Muscle of leg (tissue), 16 donors: ENCODE measurements at places on chromosomes 7 and 10.

DNA sequence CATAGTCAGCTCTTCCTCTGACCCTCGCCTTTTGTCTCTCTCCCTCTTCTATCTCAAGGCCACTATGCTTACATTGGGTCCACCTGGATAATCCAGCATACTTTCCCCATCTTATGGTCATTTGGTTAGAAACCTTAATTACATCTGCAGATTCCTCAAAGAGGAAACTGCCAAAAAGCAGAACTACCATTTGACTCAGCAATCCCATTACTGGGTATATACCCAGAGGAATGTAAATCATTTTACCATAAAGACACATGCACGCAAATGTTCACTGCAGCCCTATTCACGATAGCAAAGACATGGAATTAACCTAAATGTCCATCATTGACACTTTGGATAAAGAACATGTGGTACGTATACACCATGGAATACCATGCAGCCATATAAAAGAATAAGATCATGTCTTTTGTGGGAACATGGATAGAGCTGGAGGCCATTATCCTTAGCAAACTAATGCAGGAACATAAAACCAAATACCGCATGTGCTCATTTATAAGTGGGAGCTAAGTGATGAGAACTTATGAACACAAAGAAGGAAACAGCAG lies 114.8 kb upstream of the NPY start:
- DNase-seq = no peak

DNA sequence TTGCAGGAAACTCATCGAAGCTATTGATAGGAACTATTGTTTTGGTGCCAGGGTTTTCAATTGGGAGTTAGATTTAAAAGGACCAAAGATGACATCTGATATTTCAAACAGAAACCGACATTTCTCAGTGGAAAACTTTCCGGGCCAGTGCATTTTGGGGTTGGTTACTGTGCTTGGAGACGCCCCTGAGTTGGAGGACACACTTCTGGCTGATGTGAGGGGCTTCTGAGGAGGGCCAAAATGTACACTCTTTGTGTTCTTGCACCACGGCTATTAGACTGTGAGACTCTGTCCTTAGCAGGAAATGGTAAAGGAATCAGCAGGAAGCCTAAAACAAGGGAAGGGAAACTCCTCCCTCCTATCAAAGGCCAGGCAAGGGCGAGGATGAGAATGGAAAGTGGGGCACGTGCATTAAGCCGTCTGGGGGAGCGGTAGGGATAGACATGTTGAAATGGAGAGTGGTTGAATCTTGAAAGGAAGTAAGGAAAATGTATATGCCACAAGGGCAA lies 1.8 kb upstream of the SRGN start:
- DNase-seq = peak; percentile 59

DNA sequence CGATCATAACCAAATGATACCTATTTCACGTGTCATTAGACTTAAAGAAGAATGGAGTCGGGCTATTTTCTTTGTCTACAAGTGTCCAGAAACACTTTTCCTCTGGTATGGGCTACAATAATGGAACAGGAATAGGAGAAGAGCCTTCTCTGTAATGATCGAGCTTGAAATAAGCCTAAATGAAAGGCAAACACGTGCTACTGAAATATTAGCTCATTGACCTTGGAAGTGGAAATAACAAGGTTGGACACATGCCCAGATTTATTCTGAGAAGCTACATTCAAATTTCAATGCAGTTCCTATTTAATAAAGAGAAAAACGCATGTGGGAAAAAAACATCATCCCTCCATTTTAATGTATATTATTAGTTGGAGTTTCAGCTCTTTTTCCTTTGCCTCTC lies 254.7 kb upstream of the PTER start:
- DNase-seq = peak; percentile 4

DNA sequence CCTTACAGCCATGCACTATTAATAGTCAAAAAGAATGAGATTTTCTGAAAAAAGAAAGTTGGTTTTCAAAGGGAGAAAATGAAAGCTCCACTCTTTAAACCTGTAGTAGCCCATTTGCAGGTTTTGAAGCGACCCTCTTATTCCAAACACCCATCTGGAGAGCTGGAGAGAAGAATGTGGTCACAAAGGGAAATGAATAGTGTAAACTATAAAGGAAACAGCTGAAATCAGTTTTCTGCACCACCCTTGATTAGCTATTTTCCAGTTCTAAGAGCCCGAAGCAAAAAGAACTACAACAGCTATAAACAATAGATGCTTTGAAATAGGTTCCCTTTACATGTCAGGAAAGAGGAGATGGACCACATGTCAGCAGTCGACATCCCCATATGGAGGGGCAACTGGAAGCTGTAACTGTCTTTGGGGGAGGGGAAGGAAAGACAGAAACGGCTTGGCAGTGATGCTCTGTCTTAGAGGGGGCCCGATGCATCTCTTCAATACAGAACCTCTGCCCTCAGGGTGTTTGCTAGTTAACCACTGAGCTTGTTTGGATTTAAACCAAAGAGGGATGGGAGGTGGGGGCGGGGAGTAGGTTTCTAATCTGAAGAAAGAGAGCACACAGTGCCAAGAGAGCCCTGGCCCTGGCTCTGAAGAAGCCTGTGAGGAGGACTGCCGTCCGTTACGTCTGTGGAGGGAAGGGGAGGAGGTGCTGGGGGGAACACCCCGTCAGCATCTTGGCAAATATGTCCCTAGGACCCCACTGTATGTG lies 55.3 kb downstream of the CPVL start:
- DNase-seq = peak; percentile 66

- no peak for DNase-seq
Observed at GRCh38 chr7:96328016-96328415, 6.1 kb upstream of the SLC25A13 start.

DNA sequence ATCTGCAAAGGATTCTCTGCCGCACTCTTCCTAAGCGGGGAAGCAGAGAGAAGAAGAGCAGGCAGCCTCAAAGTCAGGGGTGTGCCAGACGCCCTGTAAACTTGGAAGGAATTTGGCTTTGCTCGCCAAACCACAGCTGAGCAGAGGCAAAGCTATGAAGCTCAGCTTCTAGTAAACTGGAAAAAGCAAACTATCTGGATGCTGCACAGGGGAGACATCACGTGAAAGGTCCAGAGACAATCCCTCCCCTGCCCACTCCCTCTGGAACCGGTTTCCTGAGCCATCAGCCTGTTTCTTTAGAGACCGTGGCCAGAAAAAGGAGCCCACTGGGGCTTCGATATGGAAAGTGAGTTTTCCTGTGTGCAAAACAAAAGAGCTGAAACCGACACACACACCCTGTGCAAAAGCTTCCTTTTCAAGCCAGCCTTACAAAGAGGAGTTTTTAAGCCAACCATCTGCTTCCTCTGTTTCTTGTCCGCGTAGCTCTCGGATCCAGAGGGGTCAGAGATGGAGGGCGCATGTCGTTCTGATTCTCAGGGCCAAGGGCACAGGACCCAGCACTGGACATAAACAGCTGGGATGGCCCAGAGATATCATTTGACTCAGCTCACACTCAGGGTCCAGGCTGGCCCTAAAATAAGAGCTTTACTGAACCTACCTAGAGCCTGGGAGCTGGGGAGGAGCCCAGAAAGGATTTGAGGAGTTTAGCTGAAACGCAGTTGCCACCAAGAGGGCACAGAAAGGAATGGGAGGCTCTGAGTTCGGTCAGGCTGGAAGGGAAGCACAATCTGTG lies 58.2 kb upstream of the DNAAF5 start:
- DNase-seq = peak; percentile 96

- DNase-seq = no peak
Observed at GRCh38 chr7:128167791-128168666, 73.0 kb upstream of the LEP start.

- peak; percentile 69 for DNase-seq
Observed at GRCh38 chr7:42876182-42877068, 35.4 kb downstream of the C7orf25 start.

- no peak for DNase-seq
Observed at GRCh38 chr10:22003964-22004281, 393 bp upstream of the DNAJC1 start.

- DNase-seq = no peak
Observed at GRCh38 chr10:131517781-131518180, 206.3 kb upstream of the TCERG1L start.

- DNase-seq = peak; percentile 15
Observed at GRCh38 chr10:3735175-3735574, 49.8 kb downstream of the KLF6 start.

- DNase-seq = no peak
Observed at GRCh38 chr10:119393019-119393418, 149.5 kb downstream of the RGS10 start.

DNA sequence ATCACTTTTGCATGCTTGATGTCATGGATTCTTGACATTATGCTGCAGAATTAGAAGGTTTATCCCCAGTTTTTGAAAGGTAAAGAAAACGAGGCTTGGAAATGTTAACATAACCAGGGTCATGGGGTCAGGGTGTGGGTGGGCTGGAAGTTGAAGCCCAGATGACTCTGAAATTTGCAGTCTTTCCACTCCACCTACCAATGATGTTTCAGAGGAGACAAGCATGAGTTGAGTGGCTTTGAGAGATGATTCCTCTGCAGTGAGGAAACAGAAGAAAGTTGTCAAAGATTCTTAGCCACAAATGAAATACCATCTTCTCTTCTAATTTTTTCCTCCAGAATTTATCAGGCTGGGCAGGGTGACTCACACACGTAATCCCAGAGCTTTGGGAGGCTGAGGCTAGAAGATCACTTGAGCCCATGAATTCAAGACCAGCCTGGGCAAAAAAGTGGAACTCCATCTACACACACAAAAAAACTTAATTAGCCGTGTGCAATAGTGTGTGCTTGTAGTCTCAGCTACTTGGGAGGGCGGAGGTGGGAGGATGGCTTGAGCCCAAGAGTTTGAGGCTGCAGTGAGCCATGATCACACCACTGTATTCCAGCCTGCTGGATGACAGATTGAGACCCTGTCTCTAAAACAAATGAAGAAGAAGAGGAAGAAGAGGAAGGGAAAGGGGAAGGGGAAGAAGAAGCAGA lies 239.1 kb upstream of the AUTS2 start:
- DNase-seq = peak; percentile 37

- no peak for DNase-seq
Observed at GRCh38 chr7:152544481-152544927, 108.7 kb upstream of the KMT2C start.

DNA sequence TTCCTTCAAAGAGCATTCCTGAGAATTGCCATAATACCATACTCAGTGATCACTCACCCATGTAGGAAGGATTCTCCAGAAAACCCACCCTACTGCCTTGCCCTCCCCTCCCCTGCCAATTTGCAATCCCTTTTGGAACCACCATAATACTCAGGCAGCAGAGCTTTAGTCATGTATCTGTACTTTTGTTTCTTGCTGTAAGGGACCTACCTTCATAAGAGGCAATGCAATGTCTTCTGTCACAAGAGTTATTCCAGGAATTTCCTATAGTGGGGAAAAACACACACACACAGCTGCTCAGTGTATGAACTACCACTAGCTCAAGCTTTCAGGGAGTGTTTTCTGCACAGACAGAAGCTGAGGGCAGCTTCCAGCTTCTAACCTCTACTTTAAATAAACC lies 67.0 kb downstream of the GSAP start:
- DNase-seq = no peak

GRCh38 chr10:133379152-133379800 lies at the start of gene PAOX:
Gene PAOX (plus strand): TSS chr10:133379262. CDS start chr10:133379317, 55 bp downstream.
- peak; percentile 81 for DNase-seq

DNA sequence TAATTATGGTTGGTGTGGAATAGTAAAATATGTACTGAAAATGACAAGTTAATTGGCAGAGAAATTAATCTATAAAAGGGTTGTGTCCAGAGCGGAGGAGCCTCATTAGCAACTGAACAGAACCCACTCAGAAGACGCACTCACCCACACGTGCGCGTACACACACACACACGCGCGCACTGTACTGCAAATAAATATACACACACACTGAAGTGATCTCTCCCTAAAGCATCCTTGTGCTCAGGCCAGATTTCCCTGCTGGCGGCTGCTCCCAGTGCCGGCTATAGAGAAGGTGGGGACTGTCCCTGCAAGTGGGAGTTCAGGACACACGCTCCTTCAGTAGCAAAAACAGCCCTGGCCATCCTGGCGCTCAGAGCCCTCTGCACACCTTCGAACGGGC lies 85.2 kb downstream of the CHST15 start:
- peak; percentile 68 for DNase-seq

DNA sequence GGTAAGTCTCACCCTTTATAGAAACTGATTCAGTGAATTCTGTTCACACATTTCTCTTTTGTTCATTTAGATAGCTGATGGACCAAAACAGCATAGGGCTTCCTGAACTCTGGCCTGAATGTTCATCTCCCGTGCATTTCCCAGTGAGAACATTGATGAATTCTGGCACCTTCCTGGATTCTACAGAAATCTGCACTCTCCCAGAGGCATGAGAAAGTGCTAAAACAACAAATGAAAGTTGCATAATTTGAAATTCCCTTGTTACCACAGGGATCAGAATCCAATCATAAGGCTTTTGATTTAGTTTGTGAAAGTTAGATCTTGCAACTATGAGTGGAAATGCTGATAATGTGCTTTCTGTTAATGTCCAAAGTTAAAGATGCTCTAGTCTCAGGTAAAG lies 29.7 kb upstream of the SCIN start:
- DNase-seq = no peak

DNA sequence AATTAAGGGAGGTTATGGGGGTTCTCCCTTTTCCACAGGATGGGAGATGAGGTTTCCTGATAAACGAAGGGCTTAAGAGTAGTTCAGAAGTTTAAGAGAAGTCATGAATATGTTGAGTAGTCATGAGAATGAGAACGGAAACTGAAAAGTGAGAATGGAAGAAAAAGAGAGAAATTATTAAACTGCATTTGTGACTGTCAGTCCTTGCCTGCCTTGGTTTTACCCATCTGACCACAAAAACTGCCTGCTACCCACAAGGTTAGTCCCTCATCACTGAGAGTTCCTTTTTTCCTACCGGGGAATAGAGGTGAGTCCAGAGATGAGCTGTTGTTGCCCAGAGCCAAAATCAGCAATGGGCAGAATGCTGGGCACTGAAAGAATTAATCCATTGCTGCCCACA lies 174.1 kb upstream of the BET1 start:
- DNase-seq = no peak

DNA sequence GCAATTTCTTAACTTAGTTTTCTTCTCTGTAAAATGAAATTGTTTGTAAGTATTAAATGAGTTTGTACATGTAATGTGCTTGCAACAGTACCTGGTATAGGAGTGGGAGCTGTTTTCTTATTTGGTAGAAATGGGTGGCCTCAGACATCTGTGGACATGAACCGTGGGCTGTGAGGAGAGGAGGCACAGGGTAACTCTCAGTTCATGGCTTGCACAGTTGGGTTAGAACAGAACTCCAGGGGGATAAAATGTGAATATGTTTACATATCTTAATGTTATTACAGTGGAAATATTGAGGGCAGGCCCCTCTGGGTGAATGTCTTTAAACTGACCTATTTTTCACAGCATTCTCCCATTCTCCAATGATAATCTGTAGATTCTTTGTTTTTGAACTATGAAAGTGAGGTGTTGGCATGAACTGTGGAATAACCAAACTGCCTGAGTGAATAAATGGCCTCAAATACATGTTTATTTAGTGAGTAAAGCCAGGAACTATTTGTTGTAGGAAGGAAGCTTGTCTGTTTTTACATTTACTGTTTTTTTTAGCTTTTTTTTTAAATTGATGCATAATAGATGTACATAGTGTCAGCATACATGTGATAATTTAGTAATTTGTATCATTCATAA lies 2.6 kb downstream of the ABCA13 start:
- DNase-seq = no peak
